ENCODE measurements at places on chromosomes 7 and 10.

- DNase-seq: peak; percentile 27
Observed at GRCh38 chr10:30553626-30554439, 75.7 kb downstream of the LYZL2 start.

- DNase-seq: no peak
Observed at GRCh38 chr10:71434760-71435394, 38.2 kb downstream of the CDH23 start.

DNA sequence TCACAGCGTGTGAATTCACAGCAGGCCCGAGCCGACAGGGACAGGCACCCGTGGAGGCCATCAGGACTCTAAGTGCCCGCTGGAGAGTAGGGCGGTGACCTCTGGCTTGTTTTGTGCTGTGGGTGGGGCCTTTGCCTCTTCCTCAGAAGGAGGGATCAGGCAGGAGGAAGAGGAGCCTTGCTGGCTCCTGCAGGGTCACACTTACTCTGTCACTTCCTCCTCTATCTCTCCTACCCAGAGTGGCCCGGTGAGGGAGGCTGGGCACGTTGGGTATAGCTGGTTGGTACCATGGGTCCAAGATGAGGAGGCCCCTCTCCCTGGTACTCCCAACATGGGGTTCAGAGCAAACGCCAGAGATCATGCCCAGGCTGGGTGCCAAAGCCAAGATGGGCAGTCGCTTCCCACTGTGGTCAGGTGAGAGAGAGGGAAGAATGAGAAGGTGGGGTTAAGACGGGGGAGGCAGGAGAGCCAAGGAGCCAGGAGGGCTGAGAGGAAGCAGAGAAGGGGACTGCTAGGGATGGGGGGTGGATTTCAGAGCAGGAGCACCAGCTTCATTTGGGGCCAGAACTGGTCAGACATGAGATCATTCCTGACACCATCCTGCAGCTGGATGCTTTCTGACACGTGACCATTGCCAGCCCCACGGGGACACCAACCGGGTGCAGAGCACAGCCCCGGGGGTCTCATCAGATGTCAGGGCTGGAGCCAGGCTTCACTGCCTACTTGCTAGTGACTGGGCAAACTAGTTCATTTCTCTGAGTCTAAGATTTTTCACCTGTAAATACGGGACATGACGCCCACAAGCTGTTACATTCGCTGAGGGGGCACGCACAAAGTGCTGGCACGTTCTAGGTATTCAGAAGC lies 54.8 kb upstream of the CACUL1 start:
- no peak for DNase-seq

DNA sequence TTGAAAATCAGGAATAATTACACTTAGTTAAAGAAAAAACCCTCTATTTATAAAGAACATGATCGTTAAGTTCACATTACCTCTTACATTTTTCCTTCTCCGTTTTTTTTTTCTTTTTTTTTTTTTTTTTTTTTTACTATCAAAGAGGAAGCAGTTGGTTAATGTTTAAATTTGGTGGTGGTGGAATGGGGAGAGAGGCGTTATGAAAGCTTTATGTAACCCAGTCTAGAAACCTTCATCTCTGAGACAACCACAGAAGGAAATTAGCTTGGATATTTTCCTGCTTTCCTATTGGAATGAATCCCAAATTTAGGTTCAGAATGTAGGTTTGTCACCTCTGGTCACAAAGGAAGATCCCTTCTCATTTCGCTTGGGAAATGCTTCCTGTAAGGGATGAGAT lies 31.5 kb upstream of the LHFPL3 start:
- no peak for DNase-seq

DNA sequence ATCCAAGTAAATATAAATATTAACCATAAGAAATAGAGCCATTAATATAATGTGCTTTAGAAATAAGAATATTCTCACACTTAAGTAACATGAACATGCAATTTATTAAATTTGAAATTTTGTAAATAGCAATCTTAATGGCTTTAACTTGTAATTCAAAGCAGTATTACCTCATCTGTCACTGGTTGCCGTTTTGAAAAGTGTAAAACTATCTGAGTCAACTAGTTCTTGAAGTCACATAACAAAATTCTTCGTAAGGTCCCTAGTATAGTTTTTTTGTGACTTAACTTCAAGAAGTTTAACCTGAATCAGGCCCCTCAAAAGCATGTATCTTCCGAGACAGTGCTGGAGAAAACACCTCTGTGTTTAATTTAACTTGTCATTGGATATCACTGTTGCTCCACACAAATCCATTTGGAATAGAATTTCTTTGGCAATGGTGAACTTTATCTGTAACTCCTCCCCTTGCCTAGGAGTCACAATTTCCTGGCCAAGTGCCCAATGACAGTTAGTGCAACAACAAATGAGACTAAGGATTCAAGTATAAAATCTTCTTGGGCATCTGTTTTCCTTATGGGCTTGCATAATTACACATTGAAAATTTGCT lies 47.1 kb downstream of the NT5C2 start:
- DNase-seq: peak; percentile 77

- DNase-seq: no peak
Observed at GRCh38 chr7:154776350-154776749, 226.6 kb downstream of the PAXIP1 start.

GRCh38 chr7:40676221-40676620 lies 541.4 kb downstream of the SUGCT start:
- peak; percentile 24 for DNase-seq

GRCh38 chr7:138460649-138461607 lies 869 bp downstream of the TRIM24 start:
- DNase-seq: peak; percentile 36

DNA sequence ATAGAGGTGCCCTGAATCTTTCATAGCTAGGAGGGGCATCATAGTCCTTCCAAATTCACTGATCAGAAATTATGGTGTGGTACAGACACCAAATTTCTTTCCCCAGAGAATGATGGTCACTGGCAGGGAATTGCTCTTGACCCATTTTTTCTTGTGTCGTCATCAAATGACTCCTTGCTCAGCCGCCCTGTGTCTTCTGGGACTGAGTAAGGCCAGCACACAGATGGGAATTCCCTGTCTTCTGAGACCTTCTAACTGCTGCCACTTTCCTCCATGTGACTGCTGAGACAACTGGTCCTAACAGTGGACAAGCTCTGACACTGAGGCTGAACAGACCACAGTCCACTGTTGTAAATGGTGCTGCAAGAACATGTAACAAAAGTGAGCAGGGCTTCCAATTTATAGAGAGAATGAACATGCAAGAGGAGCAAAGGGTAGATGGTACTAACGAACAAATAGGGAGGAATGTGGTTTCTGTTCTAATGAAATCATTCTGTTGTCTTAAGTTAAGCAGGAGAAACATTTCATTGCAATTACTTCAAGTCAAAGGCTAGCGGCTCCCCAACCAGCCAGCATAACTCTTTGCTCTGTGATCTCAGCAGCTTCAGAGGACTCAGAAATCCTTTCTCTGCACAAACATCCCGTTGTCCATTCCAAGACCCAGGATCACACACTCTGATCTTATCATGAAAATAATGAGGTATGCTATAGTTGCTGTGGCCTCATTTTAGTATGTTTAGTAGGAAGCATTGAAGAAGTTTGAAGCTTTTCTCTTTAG lies 235.9 kb upstream of the PRSS1 start:
- DNase-seq: peak; percentile 20

DNA sequence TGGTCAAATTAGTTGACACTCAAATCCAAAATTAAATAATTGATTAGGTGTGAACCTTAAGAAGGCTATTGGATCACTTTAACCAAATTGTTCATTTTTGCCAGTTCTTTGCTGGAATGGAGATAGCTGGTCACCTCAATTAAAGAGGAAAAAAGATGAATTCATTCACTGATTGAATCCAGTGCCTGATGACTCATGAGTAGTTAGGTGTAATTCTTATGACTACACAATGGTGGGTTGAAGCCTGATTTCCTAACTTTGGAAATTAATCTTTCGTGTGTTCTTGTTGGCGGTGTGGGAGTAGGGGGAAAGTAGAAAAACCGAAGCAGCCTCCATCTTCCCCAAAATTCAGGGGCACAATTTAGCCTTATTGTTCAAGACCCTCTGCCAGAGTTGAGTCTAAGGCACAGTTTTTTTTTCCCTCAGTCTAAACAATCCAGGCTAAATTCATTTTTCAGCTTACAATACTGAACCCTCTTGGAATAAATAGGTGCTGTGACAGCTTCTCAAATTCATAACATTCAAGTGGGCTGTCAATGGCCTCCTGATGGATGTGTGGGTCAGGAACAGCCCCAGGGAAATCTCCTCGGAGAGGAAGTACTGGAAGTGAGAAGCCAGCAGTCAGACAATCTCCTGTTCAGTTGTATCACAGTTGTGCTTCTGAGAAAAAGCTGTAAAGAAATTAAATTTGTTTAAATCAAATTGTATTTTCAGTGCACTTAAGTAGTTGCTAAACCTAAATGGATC lies 356.6 kb downstream of the BBS9 start:
- peak; percentile 28 for DNase-seq

- no peak for DNase-seq
Observed at GRCh38 chr7:101606498-101606923, 22.6 kb downstream of the MYL10 start.

DNA sequence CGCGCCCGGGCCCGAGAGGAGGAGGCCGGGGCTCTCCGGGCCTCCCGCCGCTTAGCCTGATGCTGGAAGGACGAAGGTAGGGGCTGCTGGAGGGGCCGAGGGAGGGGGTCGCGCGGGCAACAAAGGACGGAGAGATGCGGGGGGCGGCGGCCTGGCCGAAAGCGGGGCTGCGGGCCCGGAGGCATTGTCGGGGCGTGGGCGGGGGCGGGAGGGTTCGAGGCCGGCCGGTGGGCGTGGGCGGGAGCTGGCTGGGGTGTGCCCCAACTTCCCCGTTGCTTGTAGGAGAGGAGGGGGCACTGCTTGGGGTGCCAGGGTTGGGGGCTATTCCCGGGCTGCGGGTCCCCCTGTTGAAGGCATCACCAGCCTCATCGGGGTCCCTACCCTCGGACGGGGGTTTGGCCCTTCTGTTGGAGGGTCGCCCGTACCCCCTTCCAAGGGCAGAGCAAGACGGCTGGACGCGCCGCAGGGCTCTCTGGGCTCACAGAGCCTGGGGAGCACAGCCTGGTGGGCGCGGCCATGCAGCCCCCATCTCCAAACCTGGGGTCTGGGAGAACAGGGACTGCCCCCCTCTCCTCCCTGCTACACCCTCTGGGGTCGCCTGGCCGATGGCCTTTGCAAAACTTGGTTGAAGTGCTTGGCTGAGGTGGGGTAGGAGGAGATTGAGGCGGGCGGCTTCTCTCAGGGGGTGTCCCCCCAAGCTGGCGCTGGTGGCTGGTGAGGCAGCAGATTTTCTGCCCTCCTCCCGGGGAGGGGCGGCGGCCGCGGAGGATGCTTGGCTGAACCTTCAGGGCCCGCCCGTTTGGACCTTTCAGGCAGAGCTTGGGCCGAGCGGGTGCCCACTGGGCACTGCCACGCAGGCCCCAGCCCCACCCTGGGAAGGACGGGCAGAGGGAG lies 699 bp downstream of the CLIP2 start:
- peak; percentile 23 for DNase-seq

DNA sequence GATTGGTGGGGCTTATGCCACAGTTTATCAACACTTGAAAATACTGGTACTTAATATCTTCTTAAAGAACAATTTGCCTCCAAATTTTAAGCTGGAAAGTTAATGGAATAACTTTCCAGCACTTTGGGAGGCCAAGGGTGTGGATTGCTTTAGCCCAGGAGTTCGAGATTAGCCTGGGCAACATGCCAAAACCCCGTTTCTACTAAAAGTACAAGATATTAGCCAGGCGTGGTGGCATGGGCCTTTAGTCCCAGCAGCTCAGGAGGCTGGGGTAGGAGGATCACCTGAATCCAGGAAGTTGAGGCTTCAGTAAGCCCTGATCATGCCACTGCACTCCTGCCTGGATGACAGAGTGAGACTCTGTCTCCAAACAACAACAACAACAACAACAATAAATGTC lies 56.0 kb downstream of the PRF1 start:
- no peak for DNase-seq

- DNase-seq: no peak
Observed at GRCh38 chr7:13841284-13841683, 148.2 kb downstream of the ETV1 start.

DNA sequence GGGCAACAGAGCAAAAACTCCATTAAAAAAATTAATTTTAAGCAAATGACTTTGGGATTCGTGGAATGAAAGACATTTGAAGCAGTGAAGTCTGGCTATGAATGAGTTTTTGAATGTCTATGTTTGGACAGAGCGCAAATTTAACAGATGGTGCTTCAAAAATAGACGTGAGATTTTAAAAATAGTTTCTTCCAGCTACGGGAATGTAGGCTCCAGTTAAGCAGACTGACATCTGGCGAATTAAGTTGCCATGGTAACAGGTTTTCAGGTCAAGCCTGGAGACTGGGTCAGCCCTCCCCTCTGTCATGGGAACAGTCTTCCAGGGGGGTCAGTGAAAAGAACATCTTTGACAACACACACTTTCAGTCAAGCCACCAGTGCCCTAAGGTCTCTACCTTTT lies 62.0 kb downstream of the MYOF start:
- DNase-seq: peak; percentile 70

GRCh38 chr7:117600911-117601310 lies 121.1 kb downstream of the CFTR start:
- no peak for DNase-seq

GRCh38 chr7:130667593-130668257 lies 823 bp downstream of the COPG2 start:
- DNase-seq: peak; percentile 5

DNA sequence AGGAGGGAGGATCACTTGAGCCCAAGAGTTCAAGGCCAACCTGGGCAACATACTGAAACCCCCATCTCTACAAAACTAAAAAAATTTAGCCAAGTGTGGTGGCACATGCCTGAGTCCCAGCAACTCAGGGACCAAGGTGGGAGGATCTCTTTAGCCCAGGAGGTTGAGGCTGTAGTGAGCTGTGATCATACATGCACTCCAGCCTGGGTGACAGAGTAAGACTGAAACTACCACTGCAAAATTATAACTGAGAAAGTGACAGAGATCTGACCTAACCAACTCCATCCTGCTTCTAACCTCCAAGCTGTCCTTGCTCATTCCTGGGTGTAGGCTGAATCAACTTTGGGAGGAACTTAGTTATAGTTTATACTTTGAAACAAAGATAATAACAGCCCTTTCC lies 59.4 kb downstream of the HTR7 start:
- no peak for DNase-seq

DNA sequence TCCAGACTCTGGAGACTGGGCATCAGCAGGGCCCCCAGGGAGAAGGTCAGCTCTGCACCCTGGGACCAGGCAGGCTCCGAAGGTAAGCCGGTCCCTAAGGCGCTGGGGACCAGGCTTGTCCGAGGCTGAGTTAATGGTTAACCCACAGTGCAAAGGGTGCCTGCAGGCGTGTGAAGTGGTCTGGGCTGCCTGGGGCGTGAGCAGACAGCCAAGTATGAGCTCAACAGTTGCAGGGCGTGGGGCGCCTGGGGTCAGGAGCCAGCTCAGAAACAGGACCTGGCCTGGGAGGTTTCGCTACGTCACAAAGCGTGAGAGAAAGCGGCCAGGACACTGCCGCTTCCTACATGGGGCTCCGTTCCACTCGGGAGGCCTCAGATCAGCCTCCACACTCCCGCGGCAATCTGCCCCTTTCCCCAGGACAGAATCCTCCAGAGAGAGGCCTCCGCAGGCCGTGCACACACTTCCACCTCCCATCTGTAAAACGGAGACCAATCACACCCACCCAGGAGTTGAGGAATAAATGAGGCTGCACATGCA lies 16.0 kb downstream of the PDGFA start:
- no peak for DNase-seq
